ENCODE measurements at places on chromosomes 1 and 21. TPM values are rescaled to one million over a fixed set of nuclear protein-coding genes. Genes with fewer than 3 reads are reported as not detected.

FCGR1A gene
- not detected for total RNA-seq

KCNK2 gene
- total RNA-seq, result 18.7 TPM

WNT9A gene
- 0.32 TPM for total RNA-seq

MSH4 gene
- total RNA-seq, result 0.43 TPM

HTR6 gene
- total RNA-seq, result not detected

RGL1 gene
- total RNA-seq, result 33.2 TPM

PAFAH2 gene
- 7.7 TPM for total RNA-seq

HSD3B1 gene
- total RNA-seq, result not detected

ID3 gene
- 32.4 TPM for total RNA-seq

CHI3L2 gene
- total RNA-seq, result not detected

Data from fibroblast of villous mesenchyme (primary cell).